ENCODE measurements at places on chromosomes 1 and 21.

DNA sequence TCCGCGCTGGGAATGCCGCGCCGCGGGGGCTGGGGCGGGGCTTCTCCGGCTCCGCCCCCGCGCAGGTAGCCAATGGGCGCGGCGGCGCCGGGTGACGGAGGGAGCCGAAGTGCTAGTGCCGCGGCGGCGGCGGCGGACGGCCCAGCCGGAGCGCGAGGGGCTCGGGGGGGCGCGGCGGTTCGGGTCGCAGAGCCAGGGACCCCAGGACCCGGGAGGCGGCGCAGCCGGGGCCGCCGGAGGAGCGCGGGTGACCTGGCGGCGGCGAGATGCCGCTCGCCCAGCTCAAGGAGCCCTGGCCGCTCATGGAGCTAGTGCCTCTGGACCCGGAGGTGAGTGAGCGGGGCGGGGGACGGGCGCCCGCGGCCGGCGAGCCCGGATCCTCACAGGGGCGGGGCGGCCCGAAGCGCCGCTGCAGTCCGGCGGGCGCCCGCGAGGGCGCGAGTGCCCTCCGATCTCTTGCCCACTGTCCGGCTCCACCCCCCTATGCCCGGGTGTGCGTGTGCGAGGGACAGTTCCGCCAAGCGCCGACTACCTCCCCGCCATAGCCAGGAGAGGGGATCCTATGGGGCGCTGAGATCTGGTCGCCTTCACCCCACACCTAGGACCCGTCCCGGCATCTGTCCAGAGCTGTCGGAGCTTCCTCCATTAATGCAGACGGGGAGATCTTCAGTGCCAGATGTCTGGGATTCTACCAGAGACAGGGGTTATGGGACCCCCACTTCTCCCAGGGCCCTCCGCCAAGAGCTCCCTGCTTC, at the start of gene RPS6KA1:
Gene RPS6KA1 (plus strand): TSS at position 107 of the 755 bp plus-strand sequence. CDS start 160 bp downstream, at position 267.
- DNase-seq = peak; percentile 95

DNA sequence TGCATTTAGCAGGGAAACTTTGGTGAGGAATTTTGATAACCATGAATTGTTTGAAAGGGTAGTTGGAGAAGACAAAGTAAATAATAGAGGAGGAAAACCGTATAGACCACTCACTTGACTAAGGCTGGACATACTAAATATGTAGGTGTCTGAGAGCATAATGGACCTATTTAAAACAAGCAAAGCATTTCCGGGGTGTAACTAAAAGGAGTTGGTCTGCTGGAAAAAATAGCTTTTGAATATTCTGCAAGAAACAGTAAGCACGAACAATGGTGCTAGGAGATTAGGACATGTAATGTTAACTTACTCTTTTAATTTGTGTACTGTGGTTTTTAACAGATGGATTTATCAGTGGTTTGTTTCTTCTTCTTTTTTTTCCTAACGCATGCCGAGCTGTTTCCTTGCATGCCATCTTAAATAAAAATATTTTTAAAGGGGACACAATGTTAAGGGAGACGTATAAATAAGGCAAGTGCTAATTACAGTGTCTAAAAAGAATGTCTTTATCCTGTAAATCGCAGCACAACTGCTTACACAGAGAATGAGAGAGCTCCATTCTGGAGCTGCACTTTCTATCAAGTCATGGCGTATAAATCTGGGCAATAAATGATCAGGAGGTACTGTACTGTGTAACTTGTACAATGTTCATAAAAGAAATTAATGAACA, 492.1 kb downstream of the LMO4 start:
- no peak for DNase-seq

DNA sequence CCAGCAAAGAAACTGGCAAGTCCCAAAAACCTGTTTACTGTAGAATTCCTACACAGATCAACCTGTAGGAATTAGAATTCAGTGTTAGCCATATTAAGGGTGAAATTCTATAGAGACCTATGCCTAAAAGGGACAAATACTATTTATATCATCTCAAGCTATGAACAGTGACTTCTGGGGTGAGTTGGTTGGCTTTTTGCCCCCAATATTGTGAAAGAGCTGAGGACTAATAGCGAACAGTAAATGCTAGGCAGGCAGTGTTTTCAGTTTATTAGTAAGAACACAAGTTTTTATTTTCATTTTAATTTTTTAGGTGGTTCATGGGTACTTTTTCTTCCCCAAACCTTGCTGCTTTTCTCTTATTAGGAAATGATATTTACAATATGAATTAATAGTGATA, 15.3 kb downstream of the SLC16A4 start:
- DNase-seq = no peak

- DNase-seq = no peak
Observed at GRCh38 chr1:245090491-245091090, 64.2 kb upstream of the KIF26B start.

- no peak for DNase-seq
Observed at GRCh38 chr1:187848321-187848720, 1019.6 kb downstream of the PLA2G4A start.

GRCh38 chr1:183824291-183824690, 19.4 kb downstream of the RGL1 start:
- no peak for DNase-seq

GRCh38 chr1:25617625-25618432, 1.2 kb downstream of the MAN1C1 start:
- DNase-seq = no peak

DNA sequence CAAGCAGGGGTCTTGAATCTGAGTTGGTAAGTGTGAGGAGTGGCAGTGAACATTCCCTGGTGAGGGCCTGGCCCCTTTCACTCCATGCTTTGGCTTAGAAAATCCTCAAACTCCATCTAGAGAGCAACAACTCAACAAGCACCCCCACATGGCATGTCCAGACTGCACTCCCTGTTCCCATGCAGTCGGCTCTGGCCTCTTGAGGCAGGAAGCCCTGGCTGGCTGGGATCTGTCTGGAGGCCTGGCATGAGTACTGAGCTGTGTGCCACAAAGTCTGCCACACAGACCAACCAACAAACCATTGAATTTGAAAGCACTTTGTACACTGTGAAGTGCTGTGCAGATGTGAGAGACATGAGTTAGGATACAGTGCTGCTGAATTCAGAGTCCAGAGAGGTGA, 25.2 kb downstream of the COA7 start:
- no peak for DNase-seq

- no peak for DNase-seq
Observed at GRCh38 chr21:46159390-46159789, 4.0 kb upstream of the FTCD start.

- no peak for DNase-seq
Observed at GRCh38 chr1:224589006-224589405, 27.1 kb upstream of the CNIH3 start.
